ENCODE measurements at places on chromosomes 2 and 18.

DNA sequence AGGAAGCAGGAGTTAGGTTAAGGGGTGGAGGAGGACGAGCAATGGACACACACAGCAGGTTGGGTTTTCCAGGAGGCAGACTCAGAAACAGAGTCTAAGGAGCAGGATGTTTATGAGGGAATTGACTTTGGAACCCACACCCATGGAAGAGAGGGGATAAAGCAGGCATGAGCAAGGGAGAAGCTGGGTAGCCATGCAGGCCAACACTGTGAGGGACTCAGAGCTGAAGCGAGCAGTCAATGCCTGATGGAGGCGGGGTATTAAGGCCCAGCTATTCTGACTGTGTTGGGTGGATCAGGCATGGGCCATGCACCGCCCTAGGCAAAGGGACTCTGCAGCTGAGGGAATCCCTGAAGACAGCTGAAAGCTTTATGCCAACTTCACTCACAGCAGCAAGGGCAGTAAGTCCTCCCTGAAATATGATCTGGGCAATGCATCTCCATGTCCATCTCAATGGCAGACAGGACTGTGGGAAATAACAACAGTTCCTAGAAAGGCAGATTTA lies 37.6 kb downstream of the TEX51 start:
- no peak for DNase-seq

DNA sequence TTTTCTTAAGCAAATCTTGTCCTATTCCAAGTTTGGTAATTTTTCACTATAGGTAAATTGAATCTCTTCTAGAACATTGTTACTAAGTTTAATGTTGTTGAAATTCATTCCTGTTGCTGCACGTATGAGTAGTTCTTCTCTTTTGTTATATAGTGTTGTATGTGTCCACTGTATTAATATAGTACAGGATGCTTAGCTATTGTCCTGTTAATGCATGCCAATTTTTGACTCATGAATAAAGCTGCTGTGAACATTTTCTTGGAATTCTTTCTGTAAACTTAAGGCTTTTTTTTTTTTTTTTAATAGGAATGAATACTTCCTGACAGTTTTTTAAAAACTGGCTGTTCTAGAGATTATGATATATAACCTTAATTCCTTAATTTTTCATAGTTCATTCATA lies 326.9 kb downstream of the SLC4A3 start:
- DNase-seq = no peak

DNA sequence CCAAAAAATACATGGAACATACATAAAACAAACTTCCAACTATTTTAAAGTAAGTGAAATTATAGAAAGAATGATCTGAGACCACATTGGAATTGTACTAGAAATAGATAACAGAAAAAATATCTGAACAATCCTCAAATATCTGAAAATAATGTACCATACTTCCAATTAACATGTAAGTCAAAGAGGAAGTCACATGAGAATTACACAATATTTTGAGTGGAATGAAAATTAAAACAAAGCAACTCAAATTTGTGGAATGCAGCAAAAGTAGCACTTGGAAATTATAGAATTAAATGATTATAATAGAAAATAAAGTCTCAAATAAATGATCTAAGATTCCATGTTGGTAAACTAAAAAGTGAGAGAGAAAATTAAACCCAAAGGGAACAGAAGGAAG lies 38.3 kb upstream of the CTIF start:
- DNase-seq = no peak

- no peak for DNase-seq
Observed at GRCh38 chr2:66164470-66164869, 270.5 kb upstream of the MEIS1 start.

- no peak for DNase-seq
Observed at GRCh38 chr2:47309952-47310800, 92.8 kb upstream of the MSH2 start.

- DNase-seq = peak; percentile 37
Observed at GRCh38 chr2:45637440-45637839, 14.0 kb upstream of the PRKCE start.

DNA sequence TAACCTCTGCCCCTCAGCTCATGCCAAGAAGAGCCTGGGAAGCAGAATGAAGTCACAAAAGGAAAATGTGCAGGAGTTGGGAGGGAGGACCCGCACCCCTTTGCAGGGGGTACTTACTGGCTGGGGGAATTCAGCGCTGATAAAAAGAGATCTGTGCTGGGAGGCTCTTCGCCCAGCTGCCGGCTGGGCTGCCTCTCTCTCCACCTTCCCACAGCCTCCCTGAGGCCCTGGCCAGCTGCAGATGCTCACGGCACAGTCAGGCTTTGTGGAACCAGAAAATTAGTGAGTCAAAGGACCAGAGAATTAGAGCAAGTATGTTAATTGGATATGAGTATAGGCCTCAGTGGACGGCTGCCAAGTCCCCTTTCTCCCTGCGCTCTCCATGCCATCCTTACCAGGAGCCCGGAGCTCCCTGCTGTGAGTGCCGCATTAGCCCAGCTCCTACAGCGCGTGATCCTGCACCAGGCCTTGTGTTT lies 181.7 kb upstream of the SH3BP4 start:
- DNase-seq = no peak

DNA sequence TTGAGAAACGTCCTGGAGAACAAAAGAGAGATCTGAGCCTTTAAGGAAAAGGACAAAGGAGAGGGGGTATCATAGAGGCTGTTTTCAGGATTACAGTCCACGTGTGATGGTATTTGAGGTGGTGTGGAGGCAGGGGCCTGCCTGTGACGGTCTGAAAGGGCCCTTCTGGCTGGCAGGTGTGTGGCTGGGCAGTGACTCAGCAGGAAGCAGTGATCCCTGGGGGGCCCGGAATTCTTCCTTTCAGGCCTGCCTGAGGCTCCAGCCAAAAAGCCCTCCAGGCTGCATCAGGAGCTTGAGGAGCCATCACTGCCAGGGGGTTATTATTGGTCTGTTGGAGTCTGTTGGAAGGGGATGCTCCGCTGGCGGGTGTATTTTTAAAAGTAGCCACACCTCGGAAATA lies 97.2 kb upstream of the TMEM18 start:
- DNase-seq = no peak

DNA sequence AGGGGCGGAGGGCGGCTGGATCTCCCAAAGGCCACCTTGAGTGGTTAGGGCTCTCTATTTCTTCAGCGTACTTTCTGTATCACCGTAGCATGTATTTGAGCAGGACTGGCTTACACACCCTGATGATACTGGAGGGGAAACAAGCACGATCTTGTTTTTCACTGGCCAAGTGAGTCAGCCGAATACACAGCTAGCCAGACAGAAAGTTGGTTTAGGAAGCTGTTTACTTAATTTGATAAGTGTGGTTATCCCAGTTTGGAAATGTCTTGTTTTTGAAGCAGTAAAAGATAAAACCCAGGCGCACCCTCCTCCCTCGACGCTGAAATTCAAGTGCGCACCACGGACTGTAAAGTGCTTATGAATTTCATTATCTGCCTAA lies 582 bp downstream of the RIOK3 start:
- DNase-seq = peak; percentile 37

GRCh38 chr2:15950088-15950952 lies 10.0 kb downstream of the MYCN start:
- no peak for DNase-seq

DNA sequence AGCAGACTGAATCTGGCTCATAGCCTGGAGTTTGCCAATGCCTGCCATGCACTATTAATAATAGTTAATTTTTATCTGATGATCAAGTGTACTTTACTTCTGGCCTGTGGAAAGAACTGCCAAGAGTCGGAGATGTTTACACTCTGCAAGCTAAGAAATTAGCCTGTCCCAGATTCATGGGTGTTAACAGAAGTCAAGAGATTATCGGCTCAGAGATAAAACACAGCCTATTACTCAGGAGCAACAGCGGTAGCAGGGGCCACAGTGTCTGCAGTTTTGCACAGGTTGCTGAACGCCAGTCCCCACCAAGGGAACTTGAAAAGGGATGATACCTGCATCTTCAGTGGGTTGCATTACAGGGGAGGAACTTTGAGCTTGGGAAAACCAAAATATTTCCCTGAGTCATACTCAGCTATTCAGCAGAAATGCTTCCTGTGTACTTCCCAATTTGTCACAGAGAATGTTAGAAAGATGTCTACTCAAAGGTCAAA lies 4.3 kb upstream of the ADI1 start:
- no peak for DNase-seq

DNA sequence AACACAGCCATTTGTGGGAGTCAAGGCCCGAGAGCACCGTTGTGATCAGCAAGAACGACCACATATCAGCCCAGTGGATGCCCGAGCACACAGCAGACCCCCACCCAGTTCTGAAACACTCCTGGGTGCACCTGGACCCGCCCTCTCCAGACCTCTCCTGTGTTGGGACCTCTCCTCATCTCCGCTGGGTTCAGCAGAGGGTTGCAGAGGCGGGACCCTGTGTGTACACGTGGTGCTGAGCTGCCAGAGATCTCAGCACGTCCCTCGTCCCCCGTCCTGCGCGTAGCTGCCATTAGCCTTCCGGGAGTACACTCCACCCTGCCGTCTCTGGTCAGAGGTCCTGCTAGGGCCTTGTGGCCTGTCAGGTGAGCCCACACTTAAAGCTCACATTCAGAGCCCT lies 51.7 kb downstream of the ADI1 start:
- DNase-seq = no peak

- DNase-seq = no peak
Observed at GRCh38 chr2:18132697-18133096, 254.2 kb downstream of the KCNS3 start.

- DNase-seq = no peak
Observed at GRCh38 chr2:237361194-237362004, 52.6 kb downstream of the COL6A3 start.

- DNase-seq = no peak
Observed at GRCh38 chr2:218331745-218332144, 24.9 kb upstream of the CATIP start.

DNA sequence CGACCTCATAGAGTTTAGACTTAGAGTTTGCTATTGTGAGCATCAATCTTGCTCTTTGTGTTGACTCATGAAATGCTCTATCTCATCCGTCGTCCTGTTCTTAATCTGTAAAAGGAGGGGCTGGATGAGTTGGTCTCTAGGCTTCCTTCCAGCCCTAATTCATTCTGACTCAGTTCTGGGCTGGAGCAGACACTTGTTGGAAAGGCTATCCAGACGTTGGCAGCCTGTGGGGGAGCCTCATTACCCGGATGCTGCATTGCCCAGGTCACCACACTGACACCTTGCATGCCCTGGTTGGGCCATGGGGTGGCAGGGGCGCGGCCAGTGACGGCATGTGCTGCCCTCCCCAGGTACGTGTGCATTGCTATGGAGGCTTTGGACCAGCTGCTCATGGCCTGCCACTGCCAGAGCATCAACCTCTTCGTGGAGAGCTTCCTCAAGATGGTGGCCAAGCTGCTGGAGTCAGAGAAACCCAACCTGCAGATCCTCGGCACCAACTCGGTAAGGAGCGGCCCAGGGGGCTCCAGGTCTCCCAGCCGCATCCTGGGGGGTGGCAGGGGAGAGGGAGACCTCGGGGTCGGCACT lies 61.5 kb downstream of the EFR3B start:
- peak; percentile 82 for DNase-seq

GRCh38 chr2:101349893-101350662 lies 37.2 kb downstream of the CREG2 start:
- DNase-seq = no peak

DNA sequence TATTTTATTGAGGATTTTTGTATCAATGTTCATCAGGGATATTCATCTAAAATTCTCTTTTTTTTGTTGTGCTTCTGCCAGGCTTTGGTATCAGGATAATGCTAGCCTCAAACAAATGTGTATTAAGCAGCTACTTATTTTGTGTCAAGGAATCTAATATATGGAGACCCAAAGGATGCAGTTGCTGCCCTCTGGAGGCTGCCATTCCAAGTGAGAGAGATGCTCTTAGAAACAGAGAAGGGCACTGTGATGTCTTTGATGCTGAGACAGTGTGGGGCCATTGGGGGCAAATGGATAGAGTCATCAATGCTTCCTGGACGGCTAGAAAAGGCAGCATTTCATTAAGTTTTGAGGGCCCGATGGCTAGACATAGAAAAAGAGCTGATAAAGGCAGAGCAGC lies 292.6 kb downstream of the SETBP1 start:
- no peak for DNase-seq

DNA sequence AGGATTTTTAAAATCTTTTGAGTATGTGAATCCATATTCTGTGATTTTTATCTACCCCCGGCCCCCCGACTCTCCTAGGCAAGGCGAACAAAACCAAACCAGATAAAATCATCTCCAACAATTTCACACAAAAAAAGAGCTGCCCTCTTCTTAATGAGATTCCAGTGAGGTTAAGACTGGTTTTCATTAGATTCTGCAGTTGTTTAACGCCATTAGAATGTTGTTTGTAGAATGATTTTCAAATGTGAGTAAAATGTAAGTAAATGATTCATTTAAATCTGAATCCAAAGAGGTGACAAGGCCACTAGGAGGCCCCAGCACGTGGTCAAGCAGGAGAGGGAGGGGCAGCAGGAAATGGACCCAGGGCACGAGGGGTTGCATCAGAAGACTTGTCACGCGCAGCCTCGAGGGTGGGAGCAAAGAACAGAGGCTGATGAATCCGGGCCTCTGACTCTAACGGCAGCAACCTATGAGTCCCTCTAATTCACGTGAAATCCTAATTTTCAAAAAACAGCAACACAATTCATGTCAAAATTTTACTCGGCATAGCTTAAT lies 24.3 kb upstream of the KLHL29 start:
- DNase-seq = no peak

DNA sequence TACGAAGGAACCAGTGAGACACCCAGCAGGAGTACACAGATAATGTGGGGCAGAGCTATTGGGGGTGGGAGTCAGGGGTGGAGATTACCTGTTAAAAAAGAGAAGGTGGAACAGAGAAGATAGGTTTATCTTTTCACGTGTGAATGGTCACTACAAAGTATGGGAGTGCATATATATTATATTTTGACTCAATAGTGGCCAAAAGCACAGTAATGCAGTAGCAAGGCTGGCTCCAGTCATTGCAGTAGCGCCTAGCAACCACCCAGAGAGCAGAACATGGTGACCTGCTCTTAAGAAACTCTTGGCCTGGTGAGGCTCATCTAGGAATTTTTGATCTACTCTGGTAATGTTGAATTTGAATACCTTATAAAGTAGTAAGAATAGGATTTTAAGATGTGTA lies 1.0 kb downstream of the IMPACT start:
- peak; percentile 17 for DNase-seq

DNA sequence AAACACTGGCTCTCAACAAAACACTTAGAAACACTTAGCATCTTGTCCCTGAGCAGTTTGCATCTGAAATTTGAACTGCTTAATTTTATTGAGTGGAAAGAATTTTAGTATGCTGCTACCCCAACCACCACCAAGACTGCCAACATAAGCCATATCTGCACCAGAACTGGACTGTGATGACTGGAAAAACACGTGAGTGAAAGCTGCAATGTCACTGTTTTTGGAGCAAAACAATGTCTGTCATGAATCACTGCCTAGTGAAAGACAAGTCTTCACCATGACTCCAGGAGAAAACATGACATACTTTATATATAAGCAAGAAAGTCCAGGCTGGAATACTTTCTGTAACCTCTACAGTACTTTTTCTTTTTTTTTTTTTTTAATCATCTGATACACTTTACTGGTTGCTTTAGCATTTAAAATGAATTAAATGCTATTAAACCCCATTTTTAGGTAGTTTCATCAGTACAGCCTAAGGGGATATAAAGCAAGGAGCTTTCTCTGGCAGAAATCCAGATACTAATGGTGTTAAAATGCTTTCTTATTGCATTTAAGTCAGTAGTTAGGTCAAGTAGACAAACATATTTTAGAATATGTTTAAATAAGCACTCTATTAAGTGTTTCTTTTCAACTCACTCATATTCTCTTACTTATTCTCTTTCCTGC lies 2129.4 kb upstream of the PIK3C3 start:
- DNase-seq = no peak

- no peak for DNase-seq
Observed at GRCh38 chr2:237556773-237557632, 9.4 kb upstream of the PRLH start.

GRCh38 chr2:25491966-25492532 lies 150.3 kb upstream of the DNMT3A start:
- no peak for DNase-seq

Measured in ACHN (cell line).